CD4-positive, CD25-positive, alpha-beta regulatory T cell (primary cell): ENCODE measurements at places on chromosomes 7 and 10. TPM values are rescaled to one million over a fixed set of nuclear protein-coding genes. Genes with fewer than 3 reads are reported as not detected.

Gene ASIC3
- total RNA-seq = 5.9 TPM

Gene C10orf67
- 0.49 TPM for total RNA-seq

Gene ACTR3C
- total RNA-seq = 17.2 TPM

Gene C10orf53
- not detected for total RNA-seq

Gene IFIT1B
- not detected for total RNA-seq

Gene SLC13A4
- not detected for total RNA-seq

Gene CPN1
- not detected for total RNA-seq

Gene CREB3L2
- total RNA-seq = 27.3 TPM

Gene CPXM2
- not detected for total RNA-seq

- no peaks in the 10 kb centered on the region for H3K36me3 ChIP-seq
- DNase-seq = no peak
- H3K4me1 ChIP-seq = no peaks in the 10 kb centered on the region
- H3K27me3 ChIP-seq = no peaks in the 10 kb centered on the region
- no peak overlapping the region for H3K4me3 ChIP-seq
Observed at GRCh38 chr10:78494179-78494578, 460.5 kb downstream of the RPS24 start.

DNA sequence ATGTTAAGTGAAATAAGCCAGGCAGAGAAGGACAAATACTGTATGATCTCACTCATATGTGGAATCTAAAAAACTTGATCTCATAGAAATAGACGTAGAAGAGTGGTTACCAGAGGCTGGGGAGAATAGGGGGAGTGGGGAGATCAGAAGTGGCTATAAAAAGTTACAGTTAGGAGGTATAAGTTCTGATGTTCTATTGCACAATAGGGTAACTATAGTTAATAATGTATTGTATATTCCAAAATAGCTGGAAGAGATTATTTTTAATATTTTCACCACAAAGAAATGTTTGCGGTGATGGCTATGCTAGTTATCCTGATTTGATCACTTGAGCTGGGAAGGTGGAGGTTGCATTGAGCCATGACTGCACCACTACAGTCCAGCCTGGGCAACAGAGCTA lies 53.8 kb downstream of the SLC18A2 start:
- no peak for DNase-seq
- H3K27me3 ChIP-seq = no peaks in the 10 kb centered on the region
- H3K4me1 ChIP-seq = no peaks in the 10 kb centered on the region
- H3K27ac ChIP-seq = no peak overlapping the region
- H3K4me3 ChIP-seq = no peak overlapping the region

GRCh38 chr7:156725073-156725472 lies 84.5 kb downstream of the RNF32 start:
- H3K27ac ChIP-seq = no peak overlapping the region
- H3K4me1 ChIP-seq = no peaks in the 10 kb centered on the region
- DNase-seq = no peak
- no peaks in the 10 kb centered on the region for H3K27me3 ChIP-seq
- H3K36me3 ChIP-seq = peaks cover 2% of the 10 kb centered on the region
- H3K4me3 ChIP-seq = no peak overlapping the region

DNA sequence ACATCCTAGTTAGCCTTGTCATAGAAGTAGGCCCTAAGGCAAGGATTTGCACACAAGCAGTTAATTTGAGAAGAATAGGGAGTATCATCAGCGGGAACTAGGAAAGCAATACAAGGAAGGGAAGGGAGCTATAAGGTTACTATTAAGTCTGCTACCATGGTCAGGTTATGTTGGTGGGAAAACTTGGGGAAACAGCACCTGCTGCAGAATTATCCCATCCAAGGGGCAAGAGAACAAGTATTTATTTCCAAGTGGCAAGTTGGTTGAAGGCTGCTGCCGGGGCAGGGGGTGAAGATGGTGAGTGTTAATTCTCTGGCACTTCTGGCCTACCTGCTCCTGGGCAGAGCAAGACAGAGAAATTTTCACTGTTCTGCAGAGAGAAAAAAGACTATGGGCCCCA lies 55.0 kb downstream of the CAV1 start:
- no peaks in the 10 kb centered on the region for H3K4me1 ChIP-seq
- H3K4me3 ChIP-seq = no peak overlapping the region
- DNase-seq = no peak
- H3K36me3 ChIP-seq = no peaks in the 10 kb centered on the region

DNA sequence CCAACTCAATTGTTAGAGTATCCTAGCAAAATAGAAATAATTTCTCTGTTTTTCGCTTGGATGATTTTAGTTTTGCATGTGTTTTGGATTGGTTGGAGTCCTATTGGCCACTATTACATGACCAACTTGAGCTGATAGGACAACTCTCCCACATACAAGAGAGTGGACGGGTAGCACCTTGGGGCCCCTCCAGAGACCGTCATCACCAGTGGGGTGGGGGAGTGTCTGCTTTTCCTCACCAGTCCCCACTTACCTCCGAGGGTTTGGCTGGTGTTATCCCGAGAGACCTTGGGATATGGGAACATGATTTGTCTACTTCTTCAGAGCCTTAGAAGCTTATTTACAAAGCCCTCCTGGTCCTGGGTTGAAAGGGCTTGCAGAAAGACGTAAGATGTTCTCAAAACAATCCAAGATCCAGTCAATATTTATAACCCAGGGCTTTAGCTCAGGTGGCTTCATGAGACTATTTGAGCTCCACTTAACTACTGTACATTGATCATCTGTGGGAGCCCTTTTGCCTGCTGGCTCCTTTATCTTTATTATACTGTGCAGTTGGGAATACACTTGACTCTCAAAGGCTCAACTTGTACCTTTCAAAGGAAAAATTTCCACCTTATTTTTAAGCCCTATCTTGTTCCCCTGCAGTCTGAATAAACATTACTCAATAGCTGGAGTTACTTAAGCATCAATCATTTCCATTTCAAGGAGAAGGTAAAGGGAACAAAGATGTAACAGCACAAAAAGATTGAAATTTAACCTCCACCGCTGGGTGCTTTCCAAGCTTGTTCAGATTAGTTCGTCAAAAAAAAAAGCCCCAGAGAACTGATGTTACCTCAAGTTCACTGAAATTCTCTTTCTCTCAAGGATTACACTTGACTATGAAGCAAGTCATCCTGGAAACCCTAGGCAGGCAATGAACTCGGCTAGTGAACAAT lies 119.7 kb downstream of the WDR11 start:
- peaks cover 5% of the 10 kb centered on the region for H3K27me3 ChIP-seq
- H3K4me1 ChIP-seq = no peaks in the 10 kb centered on the region
- no peaks in the 10 kb centered on the region for H3K36me3 ChIP-seq
- H3K27ac ChIP-seq = no peak overlapping the region

GRCh38 chr10:122147663-122148062 lies 123.4 kb upstream of the BTBD16 start:
- no peak for DNase-seq
- no peaks in the 10 kb centered on the region for H3K27me3 ChIP-seq
- no peak overlapping the region for H3K27ac ChIP-seq
- H3K4me3 ChIP-seq = no peak overlapping the region
- no peaks in the 10 kb centered on the region for H3K4me1 ChIP-seq

- no peak for DNase-seq
- no peaks in the 10 kb centered on the region for H3K36me3 ChIP-seq
- H3K27ac ChIP-seq = no peak overlapping the region
Observed at GRCh38 chr7:36788825-36789470, 64.7 kb upstream of the AOAH start.

GRCh38 chr7:80218723-80219122 lies 84.1 kb downstream of the GNAI1 start:
- no peaks in the 10 kb centered on the region for H3K4me1 ChIP-seq
- no peak overlapping the region for H3K27ac ChIP-seq
- H3K27me3 ChIP-seq = no peaks in the 10 kb centered on the region
- H3K36me3 ChIP-seq = no peaks in the 10 kb centered on the region
- no peak overlapping the region for H3K4me3 ChIP-seq
- no peak for DNase-seq

- H3K27me3 ChIP-seq = no peaks in the 10 kb centered on the region
- no peaks in the 10 kb centered on the region for H3K4me1 ChIP-seq
- H3K36me3 ChIP-seq = no peaks in the 10 kb centered on the region
- no peak overlapping the region for H3K4me3 ChIP-seq
Observed at GRCh38 chr7:2092279-2092678, 140.5 kb downstream of the MAD1L1 start.

GRCh38 chr10:62735464-62736167 lies 68.9 kb upstream of the ADO start:
- H3K4me3 ChIP-seq = no peak overlapping the region
- DNase-seq = no peak
- peaks cover 22% of the 10 kb centered on the region for H3K4me1 ChIP-seq
- no peaks in the 10 kb centered on the region for H3K36me3 ChIP-seq
- H3K27ac ChIP-seq = no peak overlapping the region

DNA sequence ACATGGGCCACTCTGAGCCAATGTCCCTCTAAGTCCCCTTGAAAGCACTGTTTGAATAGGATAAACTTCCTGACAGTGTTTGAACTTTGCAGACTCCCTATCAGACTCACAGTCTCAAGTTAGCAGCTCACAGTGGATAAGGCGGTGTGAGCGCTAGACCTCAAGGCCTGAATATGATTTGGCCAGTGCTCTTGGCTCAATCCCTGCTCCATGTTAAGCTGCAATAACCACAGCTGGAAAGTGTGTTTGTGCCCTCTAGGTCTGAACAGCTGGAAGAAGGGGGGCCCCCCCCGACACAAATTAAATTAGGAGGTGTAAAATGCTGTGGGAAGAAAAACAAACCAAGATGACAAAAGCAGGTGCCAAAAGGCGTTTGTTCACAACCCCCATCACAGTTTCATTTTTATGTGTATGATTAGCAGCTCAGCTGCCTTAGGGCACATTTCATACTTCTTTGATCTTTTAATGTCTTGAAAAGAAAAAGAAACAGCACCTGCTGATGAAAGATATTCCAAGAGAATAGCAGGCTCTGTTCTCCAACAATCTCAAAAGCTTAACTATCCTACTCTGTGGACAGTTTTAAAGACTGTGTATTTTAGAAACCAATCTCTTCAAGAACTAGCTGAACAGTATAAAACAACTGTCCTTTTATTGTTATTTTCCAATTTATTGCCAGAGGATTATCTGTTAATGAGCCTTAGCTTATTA lies 167.6 kb downstream of the SNX13 start:
- H3K27ac ChIP-seq = no peak overlapping the region
- H3K36me3 ChIP-seq = peaks cover 3% of the 10 kb centered on the region
- no peaks in the 10 kb centered on the region for H3K27me3 ChIP-seq
- no peaks in the 10 kb centered on the region for H3K4me1 ChIP-seq
- H3K4me3 ChIP-seq = no peak overlapping the region
- no peak for DNase-seq

DNA sequence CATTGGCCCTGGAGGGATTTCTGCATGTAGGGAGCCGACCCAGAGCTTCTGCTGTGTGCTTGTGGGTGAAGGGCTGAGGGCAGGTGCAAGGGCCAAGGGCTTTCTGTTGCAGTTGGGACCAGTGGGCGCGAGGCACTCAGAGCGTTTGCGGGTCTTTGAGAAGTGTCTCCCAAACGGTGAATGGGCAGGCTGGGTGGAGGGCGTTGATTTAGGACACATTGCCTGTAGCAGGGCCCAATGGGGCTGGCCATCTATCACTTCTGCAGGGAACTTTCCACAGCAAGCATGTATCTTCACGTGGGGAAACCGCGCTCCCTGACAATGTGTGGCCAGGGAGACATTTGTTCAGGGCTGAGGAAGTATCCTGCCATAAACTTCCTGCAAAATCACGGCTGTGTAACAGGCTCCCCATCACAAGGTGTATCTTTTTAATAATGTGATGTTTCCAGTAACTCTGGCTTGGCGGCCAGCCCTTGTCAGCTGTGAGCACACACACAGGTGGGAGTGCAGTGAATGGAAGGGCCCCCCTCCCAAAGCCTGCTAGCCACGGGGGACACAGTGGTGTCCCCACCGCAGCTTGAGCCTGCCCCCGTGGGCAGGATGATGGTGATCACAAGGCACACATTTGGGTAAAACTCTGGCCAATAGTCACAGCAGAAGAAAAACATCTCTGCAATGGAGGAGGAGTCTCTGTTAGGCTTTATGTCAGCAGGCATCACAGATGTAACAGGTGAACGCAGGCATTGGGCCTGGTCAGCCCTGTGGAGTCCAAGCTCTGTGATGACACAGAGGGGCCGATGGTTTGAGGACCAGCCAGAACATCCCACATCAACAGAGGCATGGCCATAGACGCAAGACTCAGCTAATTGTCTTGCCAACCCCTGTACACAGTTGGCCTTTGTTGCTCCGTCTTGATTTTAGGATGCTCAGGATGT lies 84.3 kb downstream of the GLRX3 start:
- no peak overlapping the region for H3K27ac ChIP-seq
- no peaks in the 10 kb centered on the region for H3K4me1 ChIP-seq
- H3K36me3 ChIP-seq = no peaks in the 10 kb centered on the region
- no peak for DNase-seq
- H3K4me3 ChIP-seq = no peak overlapping the region

GRCh38 chr10:43394868-43395267 lies 14.1 kb downstream of the HNRNPF start:
- DNase-seq = no peak
- peaks cover 49% of the 10 kb centered on the region for H3K36me3 ChIP-seq
- H3K4me3 ChIP-seq = peak overlapping the region; percentile 80
- H3K4me1 ChIP-seq = peaks cover 78% of the 10 kb centered on the region
- H3K27ac ChIP-seq = peak overlapping the region; percentile 97
- no peaks in the 10 kb centered on the region for H3K27me3 ChIP-seq

GRCh38 chr10:72095195-72095594 lies 6.8 kb upstream of the SPOCK2 start:
- H3K36me3 ChIP-seq = peaks cover 9% of the 10 kb centered on the region
- peaks cover 3% of the 10 kb centered on the region for H3K4me1 ChIP-seq
- H3K27ac ChIP-seq = no peak overlapping the region
- peak; percentile 30 for DNase-seq

- H3K27ac ChIP-seq = no peak overlapping the region
- peaks cover 6% of the 10 kb centered on the region for H3K4me1 ChIP-seq
- no peak overlapping the region for H3K4me3 ChIP-seq
- H3K27me3 ChIP-seq = no peaks in the 10 kb centered on the region
- H3K36me3 ChIP-seq = peaks cover 48% of the 10 kb centered on the region
Observed at GRCh38 chr10:7824251-7824650, 5.9 kb downstream of the TAF3 start.
